ENCODE measurements at places on chromosomes 16 and 17.

DNA sequence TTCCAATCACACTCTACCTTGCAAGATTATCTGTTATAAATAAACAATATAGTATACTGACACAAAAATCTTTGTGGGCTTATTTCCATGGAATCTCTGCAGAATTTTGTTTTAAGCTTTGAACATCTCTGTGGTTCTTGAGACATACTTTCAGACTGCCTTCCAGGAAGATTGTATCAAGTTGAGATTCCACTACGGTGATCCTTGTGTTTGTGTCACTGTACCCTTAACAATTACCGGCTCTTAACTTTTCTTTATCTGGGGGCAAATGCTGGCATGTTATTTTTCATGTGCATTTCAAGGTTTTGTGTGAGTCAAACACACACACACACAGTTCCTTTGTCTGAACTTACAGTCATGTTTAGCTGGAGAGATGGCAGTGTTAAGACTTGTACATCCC is 472.7 kb upstream of the HSBP1 start:
- DNase-seq: no peak

GRCh38 chr16:20243731-20244281 is 83.5 kb downstream of the GP2 start:
- no peak for DNase-seq

DNA sequence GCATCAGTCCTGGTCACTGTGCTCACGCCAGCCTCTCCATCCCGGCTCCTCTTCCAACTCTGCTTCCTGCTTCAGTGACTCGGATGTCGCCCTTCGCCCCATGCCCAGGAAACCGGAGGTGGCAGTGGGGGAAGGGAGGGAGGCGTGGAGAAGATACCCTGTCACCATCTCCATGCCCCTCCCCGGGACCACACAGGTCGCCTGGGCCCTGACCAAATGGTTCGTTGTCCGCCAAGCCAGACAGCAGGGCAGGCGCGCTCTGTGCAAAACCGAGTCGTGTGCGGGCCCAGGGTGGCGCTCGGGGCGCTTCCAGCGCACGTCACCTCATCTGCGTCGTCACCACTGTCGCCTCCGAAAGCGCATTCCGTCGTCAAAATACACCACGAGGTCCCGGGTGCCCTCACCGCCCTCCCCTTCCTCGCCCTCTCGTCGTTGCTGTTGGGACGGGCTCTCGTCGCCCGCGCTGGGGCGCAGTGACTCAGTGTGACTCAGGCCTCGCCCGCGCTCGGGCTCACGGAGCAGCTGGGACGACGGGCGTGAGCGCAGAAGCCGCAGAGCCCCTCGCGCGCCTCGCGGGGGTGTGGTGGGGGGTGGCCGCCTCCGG is 39.2 kb downstream of the ZNF778 start:
- DNase-seq: peak; percentile 81

DNA sequence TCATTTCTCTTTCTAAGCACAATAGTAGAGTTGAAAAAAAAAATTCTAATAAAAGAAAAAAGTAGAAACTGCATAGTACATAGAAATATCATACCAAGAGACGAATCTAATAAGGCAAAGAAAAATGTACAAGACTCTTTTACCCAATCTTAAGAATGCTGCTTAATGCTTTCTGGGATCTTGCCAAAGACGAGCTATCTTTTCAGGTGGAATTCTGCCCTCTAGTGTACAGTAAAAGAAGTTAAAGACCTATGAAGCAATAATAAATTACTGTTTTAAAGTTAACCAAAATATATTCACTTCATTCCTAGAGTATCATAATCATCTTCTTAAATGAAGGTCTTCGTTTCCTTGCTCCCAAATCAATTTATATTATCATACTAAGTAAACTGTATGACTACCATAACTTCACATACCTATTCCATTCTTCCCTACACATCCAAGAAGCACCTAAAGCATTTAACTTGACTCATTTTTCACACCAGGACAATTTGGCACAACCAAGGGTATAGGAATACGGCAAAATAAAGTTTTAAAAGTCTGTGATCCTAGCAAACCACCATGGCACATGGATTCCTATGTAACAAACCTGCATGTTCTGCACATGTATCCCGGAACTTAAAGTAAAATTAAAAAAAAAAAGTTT is 47.7 kb downstream of the CFDP1 start:
- no peak for DNase-seq

DNA sequence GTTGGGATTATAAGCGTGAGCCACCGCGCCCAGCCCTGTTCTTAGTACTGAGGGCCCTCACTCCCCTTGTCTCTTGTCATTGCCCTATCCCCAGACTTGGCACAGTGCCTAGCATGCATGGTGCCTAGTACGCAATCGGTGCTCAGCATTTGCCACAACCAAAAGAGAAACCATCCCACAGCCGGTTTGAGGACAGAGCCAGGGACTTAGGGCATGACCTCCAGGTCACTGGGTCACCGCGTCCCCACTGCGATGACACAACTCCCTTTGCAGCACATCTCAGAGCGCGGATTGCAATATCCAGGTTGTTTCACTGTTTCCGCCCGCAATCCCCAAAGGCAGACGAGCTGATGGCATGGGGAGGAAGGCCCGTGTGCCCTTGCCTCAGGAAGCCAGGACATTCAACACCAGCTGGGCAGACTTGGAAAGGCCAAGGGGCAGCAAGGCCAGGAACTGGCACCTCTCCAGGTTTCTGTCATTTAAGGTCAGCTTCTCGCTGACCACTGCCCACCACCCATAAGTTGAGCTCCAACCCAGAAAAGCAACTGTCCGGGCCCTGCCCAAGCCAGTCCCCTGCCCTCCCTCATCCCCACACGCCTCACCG is 274.5 kb downstream of the MRTFB start:
- DNase-seq: no peak

DNA sequence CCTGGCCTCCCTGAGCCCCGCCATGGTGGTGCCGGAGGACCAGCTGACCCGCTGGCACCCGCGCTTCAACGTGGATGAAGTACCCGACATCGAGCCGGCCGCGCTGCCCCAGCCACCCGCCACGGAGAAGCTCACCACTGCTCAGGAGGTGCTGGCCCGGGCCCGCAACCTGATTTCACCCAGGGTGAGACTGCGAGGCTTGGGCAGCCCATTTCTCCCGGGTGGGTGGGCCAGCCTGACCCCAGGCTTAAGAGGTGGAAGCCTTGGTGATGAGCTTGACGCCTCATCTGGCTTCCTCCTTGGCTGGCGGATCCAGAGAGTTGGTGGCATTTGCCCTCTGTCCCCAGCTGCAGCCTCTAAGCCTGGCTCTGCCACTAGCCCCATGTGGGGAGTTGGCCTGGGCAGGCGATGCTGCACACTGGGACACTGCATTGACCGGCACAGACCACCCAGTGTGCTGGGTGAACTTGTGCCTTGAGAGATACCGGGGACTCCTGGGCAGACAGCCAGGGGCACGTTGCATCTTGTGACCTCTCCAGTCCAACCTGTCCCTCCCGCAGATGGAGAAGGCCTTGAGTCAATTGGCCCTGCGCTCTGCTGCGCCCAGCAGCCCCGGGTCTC is 3.0 kb downstream of the CDT1 start:
- no peak for DNase-seq

- DNase-seq: no peak
Measured at GRCh38 chr16:27347930-27348685, 34.3 kb downstream of the IL4R start.

DNA sequence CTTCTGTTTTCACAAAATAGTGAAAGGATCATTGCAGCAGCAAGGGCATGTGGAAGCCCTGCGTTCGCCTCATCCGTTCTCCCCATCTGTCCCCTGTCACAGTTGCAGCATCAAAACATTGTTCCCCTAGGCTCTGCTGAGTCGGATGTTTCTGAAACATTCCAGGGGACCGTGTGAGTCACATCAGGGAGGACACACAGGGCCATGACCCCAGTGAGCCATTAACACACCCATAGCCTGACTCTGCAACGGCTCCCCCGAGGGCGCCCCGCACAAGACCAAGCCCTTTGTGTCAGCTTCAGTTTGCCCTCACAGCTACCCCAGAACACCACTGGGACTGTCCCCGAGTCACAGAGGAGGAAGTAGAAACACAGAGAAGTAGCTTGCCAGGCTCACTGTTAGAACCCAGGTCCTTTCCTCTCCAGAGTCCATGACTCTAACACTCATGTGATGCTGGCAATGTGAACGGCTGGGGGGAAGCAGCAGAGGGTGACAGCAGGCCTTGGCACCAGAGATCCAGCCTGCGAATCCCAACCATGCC is 63.3 kb upstream of the HSBP1 start:
- no peak for DNase-seq

- DNase-seq: no peak
Measured at GRCh38 chr17:27631411-27631760, 398 bp downstream of the LGALS9 start.

GRCh38 chr17:915538-916201 is 63.9 kb downstream of the NXN start:
- DNase-seq: no peak

DNA sequence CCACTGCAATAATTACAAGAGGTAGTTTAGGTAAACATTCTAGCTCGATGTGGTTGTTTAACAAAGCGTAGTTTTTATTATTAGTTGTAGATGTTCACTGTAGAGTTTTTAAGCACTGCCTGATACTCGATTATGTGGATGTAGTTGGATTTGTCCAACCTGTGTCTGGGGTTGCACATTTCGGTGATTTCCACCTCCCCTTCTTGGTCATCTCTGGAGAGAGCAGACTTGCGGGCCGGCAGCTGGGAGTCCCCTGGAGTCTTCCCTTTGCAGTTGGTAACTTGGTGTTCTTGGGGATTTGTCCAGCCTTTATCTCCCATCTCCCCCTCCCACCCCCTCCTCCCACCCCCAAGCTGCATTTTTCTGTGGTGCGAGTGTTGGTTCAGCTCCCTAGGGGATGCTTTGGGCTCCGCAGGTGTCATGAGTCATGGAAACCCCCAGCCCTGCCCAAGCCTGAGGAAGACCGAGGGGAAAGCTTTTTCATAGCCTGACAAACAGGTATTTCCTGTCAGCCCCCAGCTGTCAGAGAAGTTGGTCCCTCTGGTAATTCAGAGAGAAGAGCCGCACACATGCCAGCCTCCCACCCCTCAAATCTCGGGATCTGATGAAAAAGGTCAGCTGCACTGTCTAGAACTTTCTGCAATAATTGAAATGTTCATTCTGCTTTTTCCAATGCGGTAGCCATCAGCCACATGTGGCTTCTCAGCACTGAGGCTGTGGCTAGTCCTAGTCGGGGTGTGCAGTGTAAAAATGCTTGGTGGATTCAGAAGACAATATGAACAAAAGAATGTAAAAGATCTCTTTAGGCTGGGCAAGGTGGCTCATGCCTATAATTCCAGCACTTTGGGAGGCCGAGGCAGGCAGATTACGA is 50.3 kb downstream of the KSR1 start:
- DNase-seq: no peak

DNA sequence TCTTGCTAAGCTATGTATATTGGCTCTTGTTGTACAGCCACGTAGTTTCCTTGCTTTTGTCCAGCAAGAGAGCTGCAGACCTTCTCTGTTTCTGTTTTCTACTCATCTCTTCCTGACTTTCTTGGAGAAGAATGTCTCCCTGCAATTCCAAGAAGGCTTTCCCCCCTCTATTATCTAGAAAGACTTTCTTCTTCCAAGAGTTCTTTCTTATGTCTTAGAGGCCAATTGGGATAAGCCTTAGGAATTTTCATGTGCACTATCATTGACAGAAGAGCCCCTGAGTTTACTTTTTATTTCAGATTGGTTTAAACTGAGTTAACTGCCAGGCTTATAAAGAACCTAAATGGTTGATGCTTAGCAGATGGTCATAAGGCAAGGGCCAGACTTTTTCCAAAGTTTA is 9.0 kb downstream of the CAPNS2 start:
- no peak for DNase-seq

- no peak for DNase-seq
Measured at GRCh38 chr16:25390761-25391160, 133.1 kb upstream of the ZKSCAN2 start.

DNA sequence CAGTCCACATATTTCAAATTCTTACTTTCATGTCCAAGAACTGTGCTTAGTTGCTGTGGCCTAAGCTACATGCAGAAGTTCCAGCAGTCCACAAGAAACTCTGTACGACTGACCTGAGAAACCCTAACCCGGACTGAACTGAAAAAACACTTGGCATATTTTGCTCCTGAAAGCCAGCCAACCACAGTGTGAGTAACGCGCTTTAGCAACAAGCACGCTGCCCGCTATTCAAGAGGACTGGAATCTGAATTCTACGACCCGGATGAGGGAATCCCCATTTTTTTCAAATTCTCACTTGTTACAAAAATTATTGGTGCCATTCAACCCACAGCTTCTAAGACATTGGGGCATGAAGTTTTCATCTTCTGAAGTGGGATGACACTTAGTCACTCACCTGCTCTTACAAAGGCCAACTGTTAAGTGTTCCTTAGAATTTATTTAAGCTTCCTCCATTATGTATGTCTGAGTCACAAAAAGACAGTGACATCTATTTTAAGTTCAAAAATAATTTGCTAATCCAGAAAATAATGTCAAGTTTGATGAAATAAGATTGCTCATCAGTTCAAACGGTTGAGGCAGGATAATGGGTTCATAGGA is 78.7 kb downstream of the CDYL2 start:
- no peak for DNase-seq

Data from activated T-cell treated with anti-CD3 and anti-CD28 coated beads for 4 hours (primary cell).